ENCODE measurements at places on chromosomes 3 and 15.

GRCh38 chr15:97680606-97681220 lies 279.8 kb upstream of the ARRDC4 start:
- no peak for DNase-seq

DNA sequence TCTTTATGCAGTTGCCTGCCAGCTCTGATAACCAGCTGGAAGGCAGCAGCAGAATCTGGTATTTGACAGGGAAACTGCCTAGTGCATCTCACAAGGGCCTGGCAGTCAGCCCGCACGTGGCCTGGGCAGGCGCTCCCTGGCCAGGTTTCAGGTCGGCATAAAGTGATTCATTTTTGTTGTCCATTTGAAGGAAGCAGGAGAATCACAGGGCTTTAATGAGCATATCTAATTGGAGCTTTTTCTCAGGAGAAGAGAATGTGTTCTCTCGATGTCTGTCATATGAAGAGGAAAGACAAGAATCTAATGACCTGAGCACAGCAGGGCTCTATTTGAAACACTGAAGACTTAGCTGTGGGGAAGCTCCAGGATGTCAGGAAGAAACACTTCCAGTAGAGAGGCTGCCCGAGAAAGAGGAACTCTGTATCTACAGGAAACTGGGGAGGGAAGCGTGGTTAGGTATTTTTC lies 98.8 kb upstream of the MB21D2 start:
- DNase-seq: no peak

- no peak for DNase-seq
Measured at GRCh38 chr3:123194552-123194951, 7.2 kb upstream of the SEC22A start.

DNA sequence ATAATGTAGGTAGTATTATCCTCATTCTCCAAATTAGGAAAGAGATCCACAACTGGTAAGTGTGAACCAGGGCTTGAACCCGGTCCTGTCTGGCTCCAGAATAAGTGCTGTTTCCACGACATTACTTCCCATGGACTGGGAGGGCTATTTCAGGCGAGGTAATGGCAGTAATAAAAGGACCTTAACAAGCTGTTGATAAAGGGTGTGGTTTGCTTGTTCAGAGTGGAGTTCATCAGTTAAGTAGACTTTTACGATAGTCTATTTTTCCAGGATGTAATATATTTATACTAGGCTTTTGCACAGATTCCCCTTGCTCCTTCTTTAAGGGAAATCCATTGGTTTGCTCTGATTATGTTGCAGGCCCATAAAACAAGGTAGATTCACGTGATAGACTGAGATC lies 88.4 kb upstream of the TNFAIP8L3 start:
- no peak for DNase-seq

DNA sequence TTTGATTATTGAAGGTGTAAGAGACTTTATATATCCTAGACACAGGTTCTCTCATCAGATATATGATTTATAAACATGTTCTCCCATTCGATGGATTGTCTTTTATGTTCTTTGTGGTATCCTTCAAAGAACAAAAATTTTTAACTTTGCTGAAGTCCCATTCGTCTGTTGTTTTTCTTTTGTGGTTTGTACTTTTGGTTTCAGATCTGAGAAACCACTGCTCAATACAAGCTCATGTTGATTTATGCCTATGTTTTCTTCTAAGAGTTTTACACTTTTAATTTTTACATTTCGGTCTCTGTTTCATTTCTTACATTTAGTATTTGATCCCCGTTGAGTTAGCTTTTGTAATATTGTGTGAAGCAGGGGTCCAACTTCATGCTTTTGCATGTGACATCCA lies 103.3 kb upstream of the SPRED1 start:
- no peak for DNase-seq

DNA sequence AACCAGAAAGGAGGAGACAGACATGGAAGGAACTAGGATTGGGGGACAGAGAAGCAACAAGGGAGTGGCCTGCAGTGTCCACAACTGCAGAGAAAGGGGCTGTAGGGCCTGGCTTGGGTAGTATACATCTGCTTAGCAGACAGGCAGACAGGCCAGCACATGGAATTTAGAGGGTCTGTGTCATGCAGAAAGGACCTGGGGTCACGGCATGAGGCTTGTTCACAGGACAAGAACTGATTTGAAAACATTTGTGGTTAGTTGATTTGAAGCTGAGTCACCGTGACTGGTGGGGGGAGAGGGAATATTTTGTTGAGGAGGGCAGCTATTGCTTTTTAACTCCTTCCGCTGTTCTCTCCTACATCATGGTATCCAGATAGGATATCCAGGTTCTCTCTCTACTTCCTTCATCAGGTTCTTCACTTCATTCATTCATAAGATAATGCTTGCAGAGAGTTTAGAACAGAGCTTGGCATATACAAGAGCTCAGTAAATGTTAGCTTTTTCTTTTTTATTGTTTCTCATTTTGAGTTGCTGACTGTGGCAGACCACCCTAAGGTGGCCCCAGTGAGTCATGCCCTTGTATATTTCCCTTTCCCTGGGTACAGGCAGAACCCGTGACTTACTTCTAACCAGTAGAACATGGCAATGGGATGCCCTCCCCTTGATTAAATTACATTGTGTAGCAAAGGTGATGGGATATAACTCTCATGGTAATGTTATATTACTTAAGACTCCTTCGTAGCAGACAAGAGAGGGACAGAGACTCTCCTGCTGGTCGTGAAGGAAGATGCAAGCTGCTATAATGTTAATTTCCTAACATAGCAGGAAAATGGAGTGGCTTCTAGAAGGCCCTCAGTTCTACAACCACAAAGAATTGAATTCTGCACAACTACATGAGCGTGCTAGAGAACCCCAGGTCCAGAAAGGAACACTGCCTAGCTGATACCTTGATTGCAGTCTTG lies 95.0 kb upstream of the NMNAT3 start:
- DNase-seq: no peak

GRCh38 chr3:10950476-10951294 lies 41.9 kb upstream of the SLC6A1 start:
- no peak for DNase-seq

GRCh38 chr15:89333959-89334509 lies 590 bp downstream of the POLG start:
- no peak for DNase-seq

GRCh38 chr3:50267280-50267913 lies 1.6 kb upstream of the SEMA3B start:
- no peak for DNase-seq

- DNase-seq: no peak
Measured at GRCh38 chr3:6935970-6936369, 75.1 kb downstream of the GRM7 start.
